ENCODE measurements at places on chromosomes 4 and X.

DNA sequence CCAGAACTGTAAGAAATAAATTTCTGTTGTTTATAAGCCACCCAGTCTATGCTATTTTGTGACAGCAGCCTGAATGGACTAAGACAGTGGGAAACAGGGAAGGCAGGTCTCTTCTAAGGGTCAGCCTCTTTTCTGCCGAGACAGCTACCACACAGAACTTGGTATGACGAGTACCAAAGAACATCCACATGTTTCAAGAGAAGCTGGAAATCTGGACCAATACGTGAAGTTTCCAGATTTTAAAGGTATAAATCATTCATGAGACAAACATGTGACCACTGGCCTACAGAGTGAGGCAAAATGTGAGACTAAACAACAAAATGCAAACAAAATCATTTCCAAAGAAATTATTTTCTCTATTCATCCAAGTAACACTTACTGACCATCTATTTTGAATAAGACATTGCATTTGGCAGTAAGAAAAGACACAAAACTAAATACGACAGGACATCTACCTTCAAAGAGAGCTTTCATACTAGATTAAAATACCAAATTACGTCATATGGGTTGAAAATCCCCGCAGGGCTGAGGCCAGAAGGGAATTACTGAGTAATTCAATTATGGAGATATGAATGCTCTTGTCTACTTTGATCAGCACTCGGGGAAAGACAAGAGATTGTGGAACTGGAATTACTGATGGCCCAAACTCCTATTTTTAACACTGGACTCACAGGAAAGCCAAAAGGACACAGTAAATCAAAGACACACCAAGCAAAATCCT is 7.2 kb downstream of the SCARB2 start:
- no peak for DNase-seq

DNA sequence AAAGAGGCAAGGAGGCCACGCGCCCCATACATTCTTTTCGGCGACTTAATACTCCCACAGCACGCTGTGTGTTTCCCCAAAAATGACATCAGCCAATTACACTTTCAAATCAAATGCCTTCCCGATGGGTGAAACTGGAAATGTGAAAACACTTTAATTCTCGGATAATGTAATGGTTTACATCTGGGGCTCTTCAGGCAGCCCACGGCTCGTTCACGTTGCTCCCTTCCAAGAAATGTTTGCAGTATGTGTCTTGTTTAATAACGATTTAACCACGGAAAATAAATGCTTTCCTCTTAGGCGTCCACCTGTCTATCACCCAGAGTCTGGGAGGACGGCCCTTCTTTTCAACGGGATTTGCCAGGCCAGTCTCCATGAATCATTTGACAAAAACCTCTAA is 272.5 kb downstream of the SHOX start:
- DNase-seq = no peak

GRCh38 chr4:153571006-153571545 is 104.9 kb downstream of the TMEM131L start:
- DNase-seq = no peak

DNA sequence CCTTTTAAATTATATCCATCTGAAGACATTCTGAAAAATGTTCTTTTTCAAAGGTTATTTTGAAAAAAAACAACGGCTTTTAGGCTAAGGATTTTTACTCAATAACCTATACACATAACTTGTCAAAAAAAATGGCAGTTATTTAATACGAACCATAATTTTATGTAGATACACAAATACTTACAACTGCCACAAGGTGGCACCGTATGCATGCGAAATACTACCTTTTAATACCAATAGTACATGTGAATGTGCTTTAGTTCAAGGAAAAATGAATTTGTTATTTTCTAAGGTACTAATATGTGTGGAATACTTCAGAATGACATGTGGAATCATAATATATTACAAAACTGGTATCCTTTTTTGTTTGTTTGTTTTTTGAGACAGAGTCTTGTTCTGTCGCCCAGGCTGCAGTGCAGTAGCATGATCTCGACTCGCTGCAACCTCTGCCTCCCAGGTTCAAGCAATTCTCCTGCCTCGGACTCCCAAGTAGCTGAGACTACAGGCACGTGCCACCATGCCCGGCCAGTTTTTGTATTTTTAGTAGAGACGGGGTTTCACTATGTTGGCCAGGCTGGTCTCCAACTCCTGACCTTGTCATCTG is 4.6 kb upstream of the MAD2L1 start:
- peak; percentile 39 for DNase-seq

- no peak for DNase-seq
These were observed 53.1 kb downstream of the CASP3 start for GRCh38 chr4:184596044-184596616.

DNA sequence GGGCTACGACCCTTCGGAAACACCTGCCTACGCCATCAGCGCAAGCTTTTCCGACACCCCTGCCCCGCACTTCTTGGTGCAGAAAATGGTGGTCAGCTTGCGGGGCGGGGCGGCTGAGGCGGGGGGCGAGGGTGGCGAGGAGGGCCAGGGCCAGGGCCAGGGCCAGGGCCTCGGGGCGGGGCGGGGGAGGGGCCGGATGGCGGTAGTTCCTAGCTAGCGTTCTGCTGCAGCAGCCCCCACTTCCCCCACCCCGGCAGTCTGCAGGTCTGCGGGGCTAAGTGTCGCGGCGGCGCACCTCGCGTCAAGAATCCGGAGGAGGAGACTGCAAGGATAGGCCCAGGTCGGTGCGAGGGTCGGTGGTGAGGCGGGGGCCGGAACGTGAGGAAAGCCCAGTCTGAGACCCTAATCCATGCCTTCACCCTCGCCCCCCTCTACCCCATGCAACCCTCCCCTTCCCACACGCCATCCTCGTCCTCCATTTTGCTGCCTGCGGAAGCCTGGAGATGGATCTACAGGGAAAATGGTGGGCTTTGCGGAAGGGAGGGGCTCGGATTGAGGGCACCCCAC is 600 bp downstream of the BEX4 start:
- peak; percentile 30 for DNase-seq

- DNase-seq = no peak
These were observed 37.7 kb downstream of the ARHGAP24 start for GRCh38 chr4:85512446-85513205.

GRCh38 chrX:120534413-120535205 is 26.2 kb downstream of the CUL4B start:
- no peak for DNase-seq

DNA sequence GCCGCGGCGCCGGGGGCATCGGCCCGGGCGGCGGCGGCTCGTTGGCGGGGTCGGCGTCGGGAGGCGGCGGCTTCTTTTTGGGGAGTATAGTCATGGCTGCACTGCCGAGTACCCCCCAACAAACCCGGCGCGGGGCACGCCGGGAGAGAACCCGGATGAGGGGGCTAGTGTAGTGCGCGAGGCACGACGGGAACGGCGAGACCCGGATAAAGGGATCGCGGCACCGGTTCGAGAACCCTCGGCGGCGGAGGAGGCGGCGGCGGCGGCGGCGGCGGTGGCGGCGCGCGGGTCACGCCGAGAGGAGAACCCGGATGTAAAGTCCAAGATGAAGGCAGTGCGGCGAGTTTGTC is at the start of gene OTUD5:
Gene OTUD5 (minus strand): TSS at position 131 of the 350 bp plus-strand sequence. CDS start 37 bp downstream, at position 94.
- DNase-seq = peak; percentile 85

DNA sequence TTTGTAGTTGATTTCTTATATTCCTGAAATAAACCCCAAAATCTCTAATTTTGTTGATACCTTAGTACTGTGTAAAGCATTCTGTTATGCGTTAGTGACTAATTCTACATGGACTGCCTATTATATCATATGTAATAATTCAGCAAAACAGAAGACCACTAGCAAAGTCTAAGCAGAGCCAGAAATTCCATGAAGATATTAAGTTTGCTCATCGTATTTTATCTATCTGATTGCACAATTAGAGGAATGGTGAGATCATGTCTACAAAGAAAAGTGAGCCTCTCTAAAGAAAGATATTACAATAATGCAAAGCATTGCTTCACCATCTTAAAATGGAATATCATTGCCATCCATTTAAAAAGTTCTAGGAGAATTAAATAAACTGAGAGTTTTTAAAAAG is 374.6 kb upstream of the SLC7A11 start:
- DNase-seq = no peak

- no peak for DNase-seq
These were observed 648 bp upstream of the SCD5 start for GRCh38 chr4:82799006-82799881.

GRCh38 chr4:76199664-76200211 is 13.9 kb downstream of the SCARB2 start:
- peak; percentile 46 for DNase-seq

- peak; percentile 81 for DNase-seq
These were observed 13.2 kb downstream of the CA5B start for GRCh38 chrX:15751155-15751819.

GRCh38 chrX:19059067-19059466 is 63.2 kb downstream of the ADGRG2 start:
- DNase-seq = no peak

DNA sequence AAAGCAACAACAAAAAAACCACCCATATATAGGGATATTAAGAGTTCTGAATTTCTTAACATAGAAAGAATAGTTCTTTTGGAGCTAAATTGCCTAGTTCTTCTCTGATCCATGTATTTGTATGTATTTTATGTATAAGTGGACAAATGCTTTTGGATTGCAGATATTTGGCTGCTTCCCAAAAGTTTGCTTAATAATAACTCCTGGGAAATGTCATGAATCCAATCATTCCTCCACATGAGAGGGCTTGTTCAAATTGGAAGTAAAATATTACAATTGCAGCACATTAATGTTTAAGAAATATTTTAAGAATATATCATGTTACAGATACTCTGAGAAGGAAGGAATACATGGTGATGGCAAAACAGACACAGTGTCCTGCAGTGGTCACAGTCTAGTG is 71.5 kb upstream of the PAGE3 start:
- DNase-seq = no peak

DNA sequence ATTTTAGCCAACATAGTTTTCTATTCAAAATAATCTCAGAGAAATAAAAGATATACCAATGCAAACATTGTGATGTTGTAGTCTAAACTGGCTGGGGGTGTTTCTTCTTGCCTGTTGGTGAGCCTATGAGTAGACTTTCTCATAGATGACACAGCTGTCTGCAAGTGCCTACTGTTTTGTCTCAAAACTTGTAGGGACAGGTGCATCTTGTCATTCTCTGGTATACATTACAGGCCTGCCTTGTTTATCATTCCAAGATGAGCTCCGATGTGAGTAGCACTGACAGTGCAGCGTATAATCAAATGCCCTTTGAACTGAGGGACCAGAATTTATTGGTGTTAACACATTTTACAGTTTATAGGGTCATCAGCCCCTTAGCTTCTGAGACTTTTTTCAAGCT is 353.8 kb downstream of the PRDM5 start:
- no peak for DNase-seq

GRCh38 chr4:89324671-89325070 is 17.1 kb upstream of the GPRIN3 start:
- DNase-seq = peak; percentile 66

DNA sequence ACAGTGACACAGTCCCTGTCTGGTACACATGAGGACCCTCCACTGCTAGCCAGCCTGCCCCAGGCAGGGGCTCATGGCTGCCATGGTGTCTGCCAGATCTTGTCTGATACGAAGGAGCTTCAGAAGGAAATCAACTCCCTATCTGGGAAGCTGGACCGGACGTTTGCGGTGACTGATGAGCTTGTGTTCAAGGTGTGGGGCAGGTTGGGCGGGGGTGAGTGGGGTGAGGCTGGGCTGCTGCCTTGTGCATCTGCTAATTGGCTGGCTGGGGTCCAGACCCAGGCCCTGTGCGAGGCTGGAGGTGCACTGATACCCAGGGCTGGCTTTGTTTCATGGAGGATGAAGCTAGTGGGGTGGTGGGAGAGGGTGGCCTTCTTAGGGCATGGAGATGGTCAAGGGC is 13.8 kb downstream of the CCDC22 start:
- DNase-seq = no peak

- no peak for DNase-seq
These were observed 238.1 kb downstream of the INPP4B start for GRCh38 chr4:142607976-142608375.

GRCh38 chr4:33262824-33263223 is 2542.7 kb downstream of the PCDH7 start:
- no peak for DNase-seq

GRCh38 chr4:113837397-113837796 is 75.9 kb upstream of the CAMK2D start:
- no peak for DNase-seq

DNA sequence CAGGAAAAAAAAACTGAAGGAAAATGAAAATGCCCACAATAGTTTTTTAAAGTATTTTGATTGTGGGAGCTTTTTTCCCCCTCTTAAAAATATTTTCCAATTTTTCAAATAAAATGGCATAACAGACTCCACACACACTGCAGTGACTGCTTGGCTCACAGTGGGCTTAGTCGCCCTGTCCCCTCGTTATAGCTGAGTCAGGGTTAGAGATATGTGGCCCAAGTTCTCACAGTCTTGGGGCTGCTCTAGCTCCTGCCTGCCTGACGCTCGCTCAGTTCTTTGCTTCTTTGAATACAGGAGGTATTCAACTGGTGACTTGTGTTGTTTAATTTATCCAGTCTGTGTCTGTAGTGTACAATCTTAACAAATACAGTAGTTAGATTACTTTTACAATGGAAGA is 47.7 kb downstream of the BEND2 start:
- no peak for DNase-seq

DNA sequence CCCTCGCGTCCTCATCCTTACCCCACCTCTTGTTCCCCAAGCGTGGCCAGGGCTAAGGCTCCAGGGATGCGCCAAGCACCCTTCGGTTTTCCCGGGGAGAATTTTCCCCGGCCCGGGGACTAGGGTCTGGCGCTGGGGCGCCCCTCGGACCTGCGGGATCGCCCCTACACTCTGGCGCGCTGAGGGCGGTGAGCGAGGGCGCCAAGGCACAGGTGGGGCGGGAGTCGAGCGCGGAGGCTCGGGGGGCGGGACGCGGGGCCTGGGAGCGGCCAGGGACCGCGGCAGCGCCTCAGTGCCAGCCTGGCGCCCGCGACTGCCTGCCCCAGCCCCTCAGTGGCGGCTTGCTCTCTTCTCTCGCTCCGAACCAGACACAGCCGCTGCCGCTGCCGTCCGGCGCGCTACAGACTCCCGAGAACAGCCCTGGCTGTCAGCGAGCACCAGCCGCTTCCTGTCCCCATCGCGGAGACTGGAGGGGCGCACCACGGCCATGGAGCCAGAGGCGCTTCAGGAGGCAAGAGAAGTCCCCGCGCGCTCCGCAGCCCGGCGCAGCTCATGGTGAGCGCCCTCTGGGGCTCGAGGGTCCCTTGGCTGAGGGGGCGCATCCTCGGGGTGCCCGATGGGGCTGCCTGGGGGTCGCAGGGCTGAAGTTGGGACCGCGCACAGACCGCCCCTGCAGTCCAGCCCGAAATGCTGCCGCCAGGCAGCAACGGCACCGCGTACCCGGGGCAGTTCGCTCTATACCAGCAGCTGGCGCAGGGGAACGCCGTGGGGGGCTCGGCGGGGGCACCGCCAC is at the start of gene DRD5:
Gene DRD5 (plus strand): TSS at position 292 of the 793 bp plus-strand sequence. CDS start 396 bp downstream, at position 688.
- DNase-seq = no peak

DNA sequence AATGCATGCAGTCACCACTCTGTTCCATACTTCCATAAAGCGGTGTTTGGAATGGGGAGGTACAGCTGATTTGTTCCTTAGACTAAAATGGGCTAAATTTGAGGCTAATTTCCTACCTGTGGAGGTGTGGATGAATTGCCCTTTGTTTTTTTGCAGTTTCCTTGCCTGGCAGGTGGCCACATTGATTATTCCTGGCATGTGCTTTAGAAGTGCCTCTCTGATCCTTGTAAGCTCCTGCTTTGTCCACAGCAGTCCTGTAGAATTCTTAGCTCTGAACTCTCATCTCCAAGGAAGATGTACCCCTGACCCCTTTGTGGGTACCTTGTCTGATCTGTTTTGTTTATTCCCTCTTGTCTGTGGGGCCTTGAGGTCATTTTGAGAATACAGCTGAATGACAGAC is 136.8 kb downstream of the ADGRL3 start:
- DNase-seq = no peak
